ENCODE measurements at places on chromosomes 12 and 14.

- DNase-seq: no peak
These were observed 111.0 kb upstream of the NCOR2 start for GRCh38 chr12:124678421-124678893.

DNA sequence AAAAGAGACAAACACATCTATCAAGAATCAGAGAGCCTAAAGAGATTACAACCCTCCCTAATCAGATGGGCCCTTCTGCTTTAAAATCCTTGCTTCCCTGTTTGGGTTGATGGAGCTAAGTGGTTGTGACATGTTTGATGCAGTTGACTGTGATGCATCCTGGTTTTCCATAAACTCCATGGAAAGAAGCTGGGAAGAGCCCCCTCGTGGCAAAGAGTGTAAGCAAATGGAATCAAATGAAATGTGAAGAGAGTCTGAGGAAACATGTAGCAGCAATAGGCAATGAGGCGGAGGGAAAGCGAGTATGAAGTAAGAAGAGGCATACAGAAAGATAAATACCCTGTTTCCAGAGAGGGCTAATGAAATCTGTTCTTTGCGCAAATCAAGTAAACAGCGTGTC, 70.4 kb upstream of the SLCO1C1 start:
- no peak for DNase-seq

- no peak for DNase-seq
These were observed 124.1 kb downstream of the ESRRB start for GRCh38 chr14:76500011-76500410.

DNA sequence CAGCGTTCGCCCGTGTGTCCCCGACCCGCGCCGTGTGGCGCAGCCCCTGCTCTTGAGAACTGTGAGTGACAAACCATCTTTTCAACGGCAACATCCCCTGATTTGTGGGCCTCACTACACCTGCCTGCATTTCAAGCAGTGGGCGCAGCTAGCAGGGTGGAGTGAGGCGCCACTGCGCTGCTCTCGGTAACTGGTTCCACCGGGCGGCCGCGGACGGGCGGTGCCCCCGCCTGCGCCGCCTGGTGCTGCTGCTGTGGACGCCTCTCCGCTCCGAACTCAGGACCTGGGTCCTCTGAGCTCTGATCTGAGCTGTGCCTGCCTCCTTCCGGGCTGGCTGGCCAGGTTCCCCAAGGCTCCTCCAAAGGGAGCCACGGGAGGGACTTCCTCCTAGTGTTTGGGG, 5.9 kb upstream of the DEGS2 start:
- no peak for DNase-seq

DNA sequence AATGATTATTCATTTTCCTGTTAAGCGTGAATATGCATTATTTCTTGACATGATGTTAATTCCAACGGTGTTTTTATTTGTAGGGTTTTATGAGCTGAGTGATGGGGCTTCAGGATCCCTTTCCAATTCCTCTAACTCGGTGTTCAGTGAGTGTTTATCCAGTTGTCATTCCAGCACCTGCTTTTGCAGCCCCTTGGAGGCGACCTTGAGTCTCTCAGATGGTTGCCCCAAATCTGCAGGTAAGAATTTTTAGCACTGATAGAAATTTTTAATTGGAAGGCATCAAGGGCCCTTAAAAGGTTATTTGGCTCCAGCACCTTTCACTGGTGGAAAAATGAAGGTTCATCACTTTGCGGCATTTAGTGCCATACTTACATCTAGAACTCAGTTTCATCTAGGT, 3.7 kb downstream of the DACT1 start:
- no peak for DNase-seq

GRCh38 chr14:51993285-51993920, 4.1 kb downstream of the RTRAF start:
- DNase-seq: no peak

DNA sequence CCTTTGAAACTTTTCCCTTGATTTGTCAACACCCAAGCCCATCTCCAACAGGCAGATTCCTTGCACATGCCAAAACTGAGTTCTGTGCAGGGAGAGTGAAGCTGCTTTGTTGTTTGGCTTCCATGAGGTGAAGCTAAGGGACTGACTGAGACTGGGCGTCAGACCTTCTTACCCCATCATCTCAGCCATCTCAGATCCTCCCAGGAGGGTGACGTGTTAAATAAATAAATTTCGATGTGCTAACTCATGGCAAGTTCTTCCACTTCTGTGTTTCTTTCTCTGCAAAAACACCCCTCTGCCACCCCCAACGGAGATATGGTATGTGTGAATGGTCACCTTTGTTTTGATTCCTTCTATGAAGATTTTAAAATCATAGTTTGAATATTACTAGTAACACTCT, 17.8 kb downstream of the UTP20 start:
- DNase-seq: no peak

DNA sequence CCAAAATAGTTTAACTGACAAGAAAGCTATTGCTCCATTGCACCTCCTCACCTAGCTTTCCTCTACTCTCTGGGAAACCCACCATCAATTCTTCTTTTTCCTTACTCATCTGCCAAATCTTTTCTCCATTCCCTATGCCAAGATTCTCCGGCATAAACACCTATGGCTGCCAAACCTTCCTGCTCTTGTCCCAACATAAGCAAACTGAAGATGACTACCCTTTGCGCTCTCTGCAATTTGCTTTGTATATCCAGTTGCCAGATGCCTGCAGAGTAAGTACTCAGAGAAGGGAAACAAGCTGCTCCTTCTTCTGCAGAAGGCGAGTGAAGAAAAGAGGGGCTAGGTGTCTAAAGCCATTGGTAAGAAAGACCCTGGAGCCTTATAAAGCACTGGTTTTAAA, 11.5 kb downstream of the PTGER2 start:
- no peak for DNase-seq

GRCh38 chr12:55840581-55841351, 2.0 kb downstream of the MMP19 start:
- no peak for DNase-seq

DNA sequence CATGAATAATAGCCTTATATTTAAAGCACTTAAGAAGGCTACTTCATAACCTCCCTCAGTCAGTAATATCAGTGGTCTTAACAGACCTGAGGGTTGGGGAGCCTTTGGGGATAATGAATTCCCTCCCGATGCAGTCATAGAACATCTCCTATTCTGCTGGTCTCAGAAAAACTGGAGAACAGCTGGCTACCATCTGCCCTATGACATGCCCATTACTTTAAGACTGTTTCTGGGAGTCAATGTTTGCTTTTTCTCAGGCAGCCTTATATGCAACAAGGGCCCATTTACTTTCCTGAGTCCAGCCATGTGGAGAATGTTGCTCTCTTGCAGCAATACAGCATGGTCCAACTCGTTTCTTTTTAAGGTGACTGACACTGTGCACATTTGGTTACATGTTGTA, 161.7 kb upstream of the PARP11 start:
- no peak for DNase-seq

DNA sequence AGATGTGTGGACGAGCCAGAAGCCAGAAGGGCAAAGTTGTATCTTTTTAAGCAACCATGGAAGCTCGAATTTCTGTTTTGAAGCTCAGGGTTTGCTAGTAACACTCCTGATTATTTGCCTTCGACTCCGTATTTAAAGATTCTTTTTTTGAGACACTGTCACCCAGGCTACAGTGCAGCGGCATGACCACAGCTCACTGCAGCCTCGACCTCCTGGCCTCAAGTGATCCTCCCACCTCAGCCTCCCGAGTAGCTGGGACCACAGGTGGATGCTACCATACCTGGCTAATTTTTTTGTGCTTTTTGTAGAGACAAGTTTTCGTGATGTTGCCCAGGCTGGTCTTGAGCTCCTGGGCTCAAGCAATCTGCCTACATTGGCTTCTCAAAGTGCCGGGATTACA, 18.7 kb upstream of the OASL start:
- no peak for DNase-seq

DNA sequence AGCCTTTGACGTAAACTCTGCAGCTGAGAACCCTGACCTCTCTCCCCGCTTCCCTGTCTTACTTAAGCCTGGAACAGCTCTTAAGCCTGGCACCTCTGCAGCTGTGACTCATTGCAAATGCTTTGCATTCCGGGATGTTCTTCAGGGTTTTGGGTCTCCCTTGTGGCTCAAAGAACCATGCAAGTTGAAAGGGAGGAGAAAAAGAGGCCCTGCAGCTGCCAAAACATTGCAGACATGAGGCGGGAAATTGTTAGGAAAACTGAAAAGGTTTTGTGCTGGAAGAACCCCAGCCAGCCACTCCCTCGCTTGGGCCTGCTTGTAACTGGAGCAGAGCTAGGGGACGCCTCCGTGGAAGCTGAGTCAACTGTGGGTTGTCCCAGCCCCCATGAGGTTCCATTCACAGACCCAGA, 60.2 kb upstream of the FERMT2 start:
- no peak for DNase-seq

GRCh38 chr14:68873376-68873775, 80.5 kb upstream of the ZFP36L1 start:
- DNase-seq: no peak

DNA sequence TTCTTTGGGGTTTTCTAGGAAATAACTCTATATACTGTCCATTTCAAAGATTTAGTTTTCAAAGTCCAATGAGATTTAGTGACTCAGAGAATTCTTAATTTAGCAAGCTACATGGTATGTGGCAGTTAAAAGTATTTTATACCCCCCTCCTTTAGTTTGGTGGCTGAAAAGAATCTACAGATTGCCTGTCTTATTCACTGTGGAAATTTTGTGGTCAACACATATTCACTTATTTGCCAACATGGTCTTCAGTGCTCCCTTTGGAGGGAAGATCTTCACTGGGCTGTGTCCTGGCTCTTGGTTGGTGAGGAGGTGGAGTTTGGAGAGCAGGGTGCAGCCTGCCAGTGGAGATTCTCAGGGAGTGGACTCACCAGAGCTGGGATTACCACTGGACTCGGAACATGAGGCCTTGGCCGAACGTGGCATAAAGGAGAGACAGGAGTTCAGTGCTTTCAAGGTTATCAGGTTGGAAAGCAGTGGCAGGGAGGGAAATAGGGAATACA, 39.8 kb downstream of the SAMD4A start:
- no peak for DNase-seq

GRCh38 chr12:95066091-95066855, 7.1 kb downstream of the NR2C1 start:
- no peak for DNase-seq

GRCh38 chr14:79437951-79438350, 773.4 kb downstream of the DIO2 start:
- no peak for DNase-seq

- DNase-seq: no peak
These were observed 76.8 kb downstream of the SAMD4A start for GRCh38 chr14:54643696-54644176.

GRCh38 chr14:99530407-99531155, 49.4 kb downstream of the CCNK start:
- DNase-seq: no peak
